ENCODE measurements at places on chromosomes 12 and 14. TPM values are rescaled to one million over a fixed set of nuclear protein-coding genes. Genes with fewer than 3 reads are reported as not detected.
A peak's percentile ranks its signal among the peaks of the same experiment; 100 is the strongest.

Gene SYCP3
- total RNA-seq = 1.3 TPM

Gene SDR9C7
- 0.18 TPM for total RNA-seq

Gene AVPR1A
- 1.9 TPM for total RNA-seq

DNA sequence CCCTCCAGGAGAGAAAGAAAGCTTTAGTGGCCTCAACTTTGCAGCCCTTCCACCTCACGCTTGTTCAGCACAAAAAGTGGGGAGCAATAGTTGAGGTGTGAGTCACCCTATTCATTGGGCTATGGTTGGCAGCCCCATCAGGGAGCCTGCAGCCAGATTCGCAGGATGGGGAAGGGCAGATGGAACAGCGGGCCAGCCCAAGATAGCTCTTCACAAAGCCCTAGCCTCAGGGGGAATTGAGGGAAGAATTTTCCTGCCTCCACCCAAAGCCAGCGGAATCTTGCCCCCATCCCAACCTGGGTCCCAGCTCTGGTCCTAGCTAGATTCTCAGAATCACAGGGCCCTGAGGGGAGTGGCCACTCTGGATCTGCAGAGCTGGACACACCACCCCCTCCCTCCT, 3.6 kb upstream of the KRT5 start:
- DNase-seq = no peak

- DNase-seq = no peak
These were observed 136.2 kb downstream of the SAMD4A start for GRCh38 chr14:54703082-54703481.

- no peak for DNase-seq
These were observed 101.2 kb downstream of the NELL2 start for GRCh38 chr12:44774815-44775411.

- DNase-seq = no peak
These were observed 2.4 kb downstream of the NCOR2 start for GRCh38 chr12:124564971-124565491.

Gene NXPH4
- 11.0 TPM for total RNA-seq

Gene RFLNA
- 8.5 TPM for total RNA-seq

- DNase-seq = no peak
These were observed 5.3 kb upstream of the VSIG10 start for GRCh38 chr12:118109088-118109487.

Gene PARPBP
- 15.6 TPM for total RNA-seq

Gene TPI1
- total RNA-seq = 270 TPM

GRCh38 chr12:68559984-68560850, 50.5 kb upstream of the RAP1B start:
- no peak for DNase-seq

Gene ASPG
- total RNA-seq = 0.45 TPM

DNA sequence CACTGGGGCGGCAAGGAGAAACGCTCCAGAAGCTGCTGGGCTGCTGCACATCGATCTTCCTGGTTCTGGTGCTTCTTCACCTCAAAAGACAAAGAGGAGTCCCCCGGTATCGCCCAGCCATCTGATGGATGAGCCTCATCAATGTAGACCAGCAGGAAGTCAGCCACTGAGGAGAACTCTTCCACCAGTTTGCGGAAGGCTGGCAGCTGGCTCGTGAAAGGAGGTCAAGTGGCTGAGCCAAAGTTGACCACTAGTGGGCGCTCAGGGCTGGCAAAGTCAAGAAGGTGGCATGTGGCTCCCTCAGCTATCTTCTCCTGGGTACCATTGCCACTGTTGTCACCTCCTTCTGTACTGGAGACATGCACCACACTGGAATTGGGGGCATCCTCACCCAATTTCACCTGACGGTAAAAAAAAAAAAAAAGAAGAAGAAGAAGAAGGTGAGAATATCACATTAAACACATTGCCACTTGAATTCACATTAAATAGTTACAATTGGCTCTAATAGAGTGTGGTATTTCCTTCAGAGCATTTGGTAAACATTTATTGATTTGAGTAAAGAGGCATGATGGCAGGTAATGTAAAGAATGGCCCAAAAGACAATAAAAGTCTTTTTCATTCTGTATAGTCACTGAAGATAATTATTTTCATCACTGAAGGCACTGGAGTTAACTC, 8.3 kb downstream of the DIO2 start:
- DNase-seq = no peak

Gene LBHD2
- not detected for total RNA-seq

- no peak for DNase-seq
These were observed 391.4 kb downstream of the C12orf75 start for GRCh38 chr12:105721891-105722290.

DNA sequence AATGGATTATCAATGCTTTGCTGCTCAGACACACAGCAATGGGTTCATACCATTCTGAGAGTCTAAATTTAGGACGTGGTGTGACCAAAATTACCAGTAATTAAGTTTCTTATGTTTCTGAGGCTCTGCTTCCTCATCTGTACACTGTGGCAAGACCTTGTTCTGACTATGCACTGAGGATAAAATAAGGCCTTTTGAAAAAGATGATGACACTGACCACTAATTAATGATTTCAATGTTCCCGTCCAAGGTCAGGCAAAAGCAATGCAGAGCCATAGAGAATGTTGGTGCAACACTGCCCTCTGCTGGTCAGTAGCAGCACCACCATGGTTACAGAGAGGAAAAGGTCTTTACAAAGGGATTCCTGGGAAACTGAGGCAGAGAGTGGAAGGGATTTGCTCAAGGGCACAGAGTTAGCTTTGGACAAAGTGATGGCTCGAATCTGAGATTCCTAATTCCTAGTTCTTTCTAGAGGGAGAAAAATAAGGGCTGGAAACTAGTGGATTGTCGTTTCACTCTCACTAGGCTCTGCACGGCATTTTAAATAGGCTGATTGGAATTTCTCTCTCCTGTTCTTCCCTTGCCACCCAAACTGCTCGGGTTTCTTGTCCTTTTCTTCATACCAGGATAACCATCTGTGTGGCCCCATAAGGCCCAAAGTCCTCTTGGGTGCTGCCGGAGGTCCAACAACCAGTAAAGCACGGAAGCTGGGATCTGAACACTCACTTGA, 22.3 kb upstream of the P2RX7 start:
- peak; percentile 78 for DNase-seq

Gene OASL
- 0.18 TPM for total RNA-seq

DNA sequence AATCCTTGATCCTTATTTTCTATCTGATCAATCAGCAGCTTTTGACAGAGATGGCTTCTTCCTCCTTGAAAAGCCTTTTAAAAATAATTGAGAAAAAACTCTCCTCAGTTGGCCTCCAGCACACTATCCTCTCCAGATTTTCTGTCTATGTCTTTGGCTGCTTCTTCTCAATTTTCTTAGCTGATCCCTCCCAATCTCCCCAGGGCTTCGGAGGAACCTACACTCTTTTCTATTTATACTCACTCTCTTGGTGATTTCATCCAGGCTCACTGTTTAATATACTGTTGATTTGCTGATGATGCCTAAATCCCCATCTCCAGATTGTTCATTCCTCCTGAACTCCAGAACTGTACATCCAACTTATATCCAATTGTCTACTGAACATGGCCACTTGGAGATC, 54.8 kb downstream of the RDH12 start:
- no peak for DNase-seq

Gene SNAPC1
- total RNA-seq = 6.9 TPM

- no peak for DNase-seq
These were observed 979 bp upstream of the BIN2 start for GRCh38 chr12:51324953-51325352.

- DNase-seq = no peak
These were observed 99.6 kb downstream of the RIN3 start for GRCh38 chr14:92613008-92613658.

- no peak for DNase-seq
These were observed 16.3 kb upstream of the HSP90AA1 start for GRCh38 chr14:102103062-102103695.

- no peak for DNase-seq
These were observed 676 bp downstream of the MRPL42 start for GRCh38 chr12:93468008-93468371.

GRCh38 chr12:47849261-47849660, 29.6 kb upstream of the HDAC7 start:
- no peak for DNase-seq

- DNase-seq = peak; percentile 12
These were observed at the start of gene KCNJ8 for GRCh38 chr12:21774358-21775132. Gene KCNJ8 (minus strand): TSS chr12:21774706. CDS start chr12:21773616, 1,090 bp downstream.

DNA sequence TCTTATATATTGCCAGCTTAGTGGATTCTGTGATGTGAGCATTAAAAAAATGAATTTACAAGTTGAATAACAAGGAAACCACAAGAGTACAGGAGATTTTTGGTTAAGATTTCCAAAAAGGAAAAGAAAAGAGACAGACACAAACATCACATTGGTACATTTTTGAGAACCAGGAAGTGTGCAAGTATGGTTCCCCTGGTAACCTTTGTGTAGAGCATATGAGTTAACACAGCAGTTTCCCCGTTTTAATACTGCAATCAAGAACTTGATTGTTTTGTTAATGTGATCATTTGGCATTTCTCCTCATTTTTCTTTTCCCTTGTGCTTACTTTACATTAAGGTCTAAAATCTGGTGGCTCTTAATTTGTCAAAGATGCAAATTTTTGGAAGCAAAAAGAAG, 490.4 kb upstream of the ATP2B1 start:
- DNase-seq = no peak

DNA sequence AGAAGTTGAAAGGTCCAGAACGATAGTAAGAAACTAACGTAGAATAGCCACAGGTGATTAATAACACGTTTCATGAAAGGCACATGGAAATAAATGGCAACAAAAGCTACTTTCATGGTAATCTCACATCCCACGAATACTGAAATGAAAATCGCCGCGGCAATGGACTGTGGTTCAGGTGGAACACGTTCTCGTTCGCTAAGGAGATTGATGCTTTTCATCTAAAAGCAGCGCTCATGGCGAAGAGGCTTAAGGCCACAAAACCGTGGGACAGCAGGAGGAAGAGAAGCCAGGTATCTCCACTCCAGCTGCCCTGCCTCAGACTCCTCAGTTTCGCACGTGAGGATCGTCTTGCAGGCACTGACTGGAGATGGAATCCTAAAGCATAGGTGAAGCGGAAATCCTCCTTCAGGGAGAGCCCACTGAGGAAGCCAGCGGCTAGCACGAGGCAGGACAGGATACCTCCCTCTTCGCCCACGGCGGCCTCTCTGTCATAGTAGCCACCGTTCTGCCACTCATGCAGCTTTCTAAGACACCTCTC, 696 bp upstream of the GPHN start:
- DNase-seq = no peak
